ENCODE measurements at places on chromosomes 7 and 10.

- no peak for DNase-seq
These were observed 10.5 kb upstream of the TTYH3 start for GRCh38 chr7:2621061-2621828.

DNA sequence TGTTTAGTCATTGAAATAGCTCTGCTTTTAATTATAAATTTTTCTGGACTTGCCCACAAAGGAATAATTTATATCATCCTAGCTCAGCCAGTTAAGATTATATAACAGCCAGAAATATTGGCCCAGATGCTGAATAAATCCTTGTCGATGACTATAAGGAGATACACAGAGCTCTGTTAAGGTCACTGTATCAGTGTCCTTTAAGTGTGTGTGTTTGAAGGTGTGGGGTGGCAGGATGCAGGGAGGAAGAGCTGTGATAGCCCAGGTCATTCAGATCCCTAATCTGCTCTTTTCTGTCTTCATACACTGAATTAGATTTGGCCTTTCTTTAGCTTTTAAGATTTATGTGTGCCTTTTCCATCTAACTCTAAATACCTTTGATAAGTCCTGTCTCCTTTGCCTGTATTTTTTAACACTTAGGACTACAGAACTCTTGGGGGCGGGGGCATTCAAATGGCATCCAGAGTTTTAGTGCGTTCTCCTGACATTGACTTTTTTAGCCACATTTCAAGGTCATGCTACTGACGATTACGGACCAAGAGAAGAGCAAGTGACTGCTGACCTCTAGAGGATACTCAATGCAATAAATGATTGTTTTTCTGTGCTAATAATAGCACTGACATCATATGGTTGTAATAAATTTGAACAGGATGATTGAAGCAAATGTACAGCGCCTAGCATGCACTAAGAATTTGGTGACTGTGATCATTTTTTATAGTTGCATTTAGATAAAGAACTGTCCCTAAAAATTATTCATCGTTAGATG, 172.3 kb downstream of the CACNB2 start:
- DNase-seq = no peak

DNA sequence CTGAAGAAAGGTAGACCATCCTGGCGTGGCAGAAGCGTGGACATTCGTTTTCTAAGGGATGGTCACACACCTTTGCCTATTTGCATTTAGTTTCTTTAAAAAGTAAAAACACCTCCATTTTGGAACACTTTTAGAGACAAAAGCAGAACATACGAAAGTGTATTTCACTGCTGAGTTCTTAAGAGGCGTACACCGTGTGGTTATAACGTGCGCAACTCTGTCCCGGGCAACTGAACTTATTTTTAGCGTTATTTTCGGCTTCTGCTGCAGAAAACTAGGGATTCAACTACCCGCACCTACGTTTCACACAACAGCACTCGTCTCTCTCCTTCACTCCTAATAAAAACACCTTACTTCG, 557 bp upstream of the LSM8 start:
- DNase-seq = no peak

GRCh38 chr7:45203936-45204445, 46.4 kb downstream of the RAMP3 start:
- DNase-seq = no peak

DNA sequence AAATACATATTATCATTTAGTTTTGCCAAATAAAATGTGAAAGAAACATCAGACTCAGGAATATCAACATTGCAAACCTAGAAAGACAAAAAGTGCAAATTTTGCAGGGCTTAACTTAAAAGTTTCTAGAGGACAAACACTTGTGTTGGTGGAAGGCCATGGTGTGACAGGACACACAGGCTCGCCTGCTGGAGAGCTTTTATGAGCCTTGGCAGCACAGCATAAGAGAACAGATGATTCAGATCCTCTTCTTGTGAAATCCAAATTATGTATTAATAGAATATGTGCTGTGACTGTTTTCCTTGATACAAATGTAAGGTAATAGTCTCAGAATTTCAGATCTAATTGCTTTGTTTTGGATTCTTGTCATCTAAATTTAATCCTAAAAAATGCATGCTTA, 72.9 kb upstream of the ABCB5 start:
- no peak for DNase-seq

- no peak for DNase-seq
These were observed 131.3 kb upstream of the NPVF start for GRCh38 chr7:25359471-25360059.

DNA sequence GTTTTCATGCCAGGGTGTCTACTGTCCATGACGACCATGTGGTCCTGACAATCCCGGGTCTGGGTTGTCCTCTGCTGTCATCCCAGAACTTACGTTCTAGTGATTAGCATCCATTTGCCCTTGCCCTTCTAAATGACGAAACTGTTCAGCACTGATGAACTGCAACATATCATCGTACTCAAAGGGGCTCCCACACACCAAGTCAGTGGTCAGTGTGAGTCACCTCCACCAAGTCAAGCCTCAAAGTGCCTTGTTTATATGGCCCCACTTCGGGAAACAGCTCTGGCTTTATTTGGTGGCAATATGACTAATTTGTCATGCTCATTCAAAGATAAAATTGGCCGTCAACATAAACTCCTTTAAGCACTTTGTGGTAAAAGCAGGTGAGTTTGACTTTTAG, 110.7 kb downstream of the FRMD4A start:
- no peak for DNase-seq

DNA sequence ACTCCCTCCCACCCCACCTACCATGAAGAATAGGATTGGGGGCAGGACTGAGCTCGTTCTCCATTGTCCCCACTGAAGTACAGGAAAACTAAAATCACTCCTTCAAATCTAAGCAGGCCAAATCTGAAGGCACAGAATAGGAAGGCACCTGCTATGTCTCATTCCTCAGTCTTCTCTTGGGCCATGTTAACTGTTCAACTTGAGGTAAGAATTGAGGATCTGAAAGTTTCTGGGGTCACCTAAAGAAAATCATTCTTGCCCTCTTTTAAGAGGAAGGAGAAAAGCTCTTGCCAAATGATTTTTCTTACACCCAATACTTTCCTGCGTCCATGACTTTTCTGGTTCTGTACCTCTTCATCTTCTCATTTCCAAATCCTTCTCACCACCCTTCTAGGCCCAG, 4.9 kb downstream of the CPN1 start:
- no peak for DNase-seq

DNA sequence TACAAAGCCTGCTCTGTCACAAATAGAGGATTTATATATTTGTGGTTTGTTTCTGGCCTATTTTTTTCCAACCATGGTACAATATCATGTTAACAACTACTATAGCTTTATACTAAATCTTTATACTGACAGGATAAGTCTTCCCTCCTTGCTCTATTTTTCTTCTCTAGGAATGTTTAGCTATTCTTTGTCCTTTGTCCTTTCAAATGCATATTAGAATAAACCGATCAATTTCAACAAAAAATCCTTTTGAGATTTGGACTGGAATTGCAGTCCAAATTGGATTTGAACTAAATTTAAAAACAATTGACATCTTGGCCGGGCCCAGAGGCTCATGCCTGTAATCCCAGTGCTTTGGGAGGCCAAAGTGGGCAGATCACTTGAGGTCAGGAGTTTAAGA, 39.2 kb upstream of the CTTNBP2 start:
- DNase-seq = no peak

DNA sequence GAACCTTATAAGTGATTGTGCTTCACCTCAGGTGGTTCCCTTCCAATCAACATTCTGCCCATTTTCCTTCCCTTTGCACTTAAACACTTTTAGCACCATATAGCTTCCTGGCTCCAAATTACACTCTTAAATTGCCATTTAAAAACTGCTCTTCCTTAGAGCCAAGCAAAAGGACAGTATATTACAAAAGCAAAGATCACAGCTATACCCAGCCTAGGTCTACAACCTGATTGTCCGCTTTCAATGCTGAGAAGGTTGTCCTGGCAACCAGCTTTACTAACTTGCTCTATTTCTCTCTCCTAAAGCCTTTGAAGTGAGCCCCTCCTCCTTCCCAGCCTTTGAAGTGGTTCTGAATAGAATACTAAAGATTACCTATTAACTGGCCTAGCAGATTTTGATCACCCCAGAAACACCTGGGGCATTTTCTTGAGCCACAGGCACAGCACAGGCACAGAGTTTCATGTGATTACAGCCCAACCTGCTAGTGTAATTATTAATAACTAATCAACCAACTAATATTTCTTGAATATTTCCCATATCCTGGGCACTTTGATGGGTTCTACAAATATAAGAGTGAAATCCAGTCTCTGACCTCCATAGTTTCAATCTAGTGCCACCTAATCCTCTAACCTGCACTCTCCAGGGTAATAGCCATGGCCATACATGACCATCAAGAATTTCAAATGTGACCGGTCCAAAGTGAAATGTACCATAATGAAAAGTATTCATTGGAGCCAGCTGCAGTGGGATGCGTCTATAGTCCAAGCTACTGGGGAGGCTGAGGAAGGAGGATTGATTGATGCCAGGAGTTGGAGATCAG, 63.6 kb upstream of the TRIM24 start:
- DNase-seq = no peak

- no peak for DNase-seq
These were observed at the start of gene FFAR4 for GRCh38 chr10:93566435-93567276. Gene FFAR4 (plus strand): TSS chr10:93566665. CDS start chr10:93566721, 56 bp downstream.

- no peak for DNase-seq
These were observed 10.2 kb downstream of the PRSS1 start for GRCh38 chr7:142759433-142759832.

- no peak for DNase-seq
These were observed 95.6 kb upstream of the ASAH2 start for GRCh38 chr10:50346942-50347341.

- peak; percentile 58 for DNase-seq
These were observed 68.6 kb downstream of the LHPP start for GRCh38 chr10:124530215-124530665.

- DNase-seq = no peak
These were observed 119.7 kb downstream of the JMJD1C start for GRCh38 chr10:63346015-63346441.

GRCh38 chr7:108376206-108376605, 80.0 kb downstream of the NRCAM start:
- DNase-seq = no peak

- DNase-seq = no peak
These were observed 476.1 kb downstream of the SH2D4B start for GRCh38 chr10:81013771-81014170.

DNA sequence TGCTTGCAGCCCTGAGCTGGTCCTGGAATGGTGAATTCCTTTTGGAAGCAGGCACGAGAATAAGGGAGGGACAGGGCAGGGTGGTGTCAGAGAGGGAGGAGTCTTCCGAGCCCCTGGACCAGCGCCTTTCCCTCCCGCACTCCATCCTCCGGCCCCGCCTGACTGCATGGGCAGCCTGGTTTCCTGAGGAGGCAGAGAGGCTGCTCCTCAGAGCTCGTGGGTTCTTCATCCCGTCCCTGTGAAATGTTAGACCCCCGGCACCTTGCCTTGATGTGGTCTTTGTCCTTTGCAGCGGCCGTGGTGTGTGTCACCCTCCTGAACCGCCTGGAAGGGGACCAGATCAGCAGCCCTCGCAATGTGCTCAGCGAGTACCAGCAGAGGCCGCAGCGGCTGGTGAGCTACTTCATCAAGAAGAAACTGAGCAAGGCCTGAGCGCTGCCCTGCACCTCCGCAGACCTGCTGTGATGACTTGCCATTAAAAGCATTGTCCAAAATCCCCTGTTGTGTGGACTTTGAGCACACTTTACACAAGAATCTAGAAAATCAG, 18.9 kb downstream of the UPP1 start:
- DNase-seq = no peak

- no peak for DNase-seq
These were observed 70.9 kb downstream of the SYPL1 start for GRCh38 chr7:106041140-106041717.

GRCh38 chr7:94314413-94315410, 80.0 kb upstream of the COL1A2 start:
- no peak for DNase-seq

- DNase-seq = no peak
These were observed 89.3 kb upstream of the ARID5B start for GRCh38 chr10:61812052-61812721.

DNA sequence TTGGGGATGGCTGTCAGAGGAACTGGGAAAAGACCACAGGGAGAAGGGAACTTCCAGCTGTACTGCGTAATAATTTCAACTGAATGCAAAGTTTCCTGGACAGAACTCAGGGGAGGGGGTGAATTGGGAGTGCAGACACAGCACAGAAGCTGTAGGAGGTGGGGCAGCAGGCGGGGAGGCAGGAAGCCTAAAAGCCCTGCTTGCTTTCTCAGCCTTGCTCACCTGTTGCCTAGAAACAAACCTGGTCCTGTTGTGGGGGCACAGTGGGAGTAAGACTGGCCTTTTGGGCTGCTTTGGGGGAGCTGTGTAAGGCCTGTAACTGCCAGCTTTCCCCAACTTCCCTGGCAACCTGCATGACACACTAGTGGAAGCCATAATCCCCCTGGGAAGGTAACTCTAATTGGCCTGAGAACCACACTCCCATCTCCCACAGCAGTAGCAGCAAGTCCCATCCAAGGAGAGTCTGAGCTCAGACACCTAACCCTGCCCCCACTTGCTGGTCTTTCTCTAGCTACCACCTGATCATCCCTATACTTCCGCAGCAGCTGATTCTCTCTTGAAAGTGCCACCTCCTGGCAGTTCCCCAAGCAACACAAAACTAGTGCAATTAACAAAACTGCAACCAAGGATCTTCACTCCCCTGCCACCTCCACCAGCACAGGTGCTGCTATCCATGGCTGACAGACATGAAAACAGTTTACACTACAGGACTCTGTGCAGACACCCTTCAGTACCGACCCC, 1239.3 kb downstream of the SORCS1 start:
- no peak for DNase-seq

DNA sequence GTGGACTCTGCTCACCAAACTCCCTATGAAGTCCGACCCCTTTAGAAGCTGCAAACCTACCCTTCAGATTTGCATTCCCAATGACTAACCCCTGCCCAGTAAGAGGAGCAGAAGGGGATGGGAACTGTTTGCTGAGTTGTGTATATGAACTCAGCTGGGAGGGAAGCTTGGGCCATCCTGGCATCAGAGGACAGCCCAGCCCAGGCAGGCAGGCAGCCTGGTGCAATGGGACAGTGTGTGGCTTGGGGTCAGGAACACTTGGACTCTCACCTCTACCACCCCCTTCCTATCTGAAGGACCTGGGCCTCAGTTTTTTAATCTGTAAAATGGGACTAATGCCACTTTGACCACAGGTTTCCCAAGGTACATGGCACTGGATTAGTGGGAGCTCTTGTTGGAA, 147.4 kb upstream of the GPR26 start:
- no peak for DNase-seq

DNA sequence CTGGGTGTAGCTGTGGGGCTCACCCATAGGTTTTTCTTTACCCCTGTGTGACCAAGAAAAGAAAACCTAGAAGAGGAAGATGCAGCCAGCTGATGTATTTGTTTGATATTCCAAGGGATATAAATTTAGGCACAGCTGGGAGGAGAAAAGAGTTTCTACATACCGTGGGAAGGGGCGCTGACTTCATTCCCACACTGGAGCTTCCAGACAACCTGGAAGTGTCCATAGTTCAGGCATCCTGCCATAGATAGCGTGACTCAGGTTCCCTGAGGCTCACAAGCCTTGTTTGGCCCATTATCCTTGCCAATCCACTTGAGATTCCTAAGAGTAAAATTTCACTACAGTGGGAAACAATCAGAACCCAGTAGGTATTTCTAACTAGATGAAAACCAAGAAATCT, 371.7 kb upstream of the NRP1 start:
- DNase-seq = no peak

- DNase-seq = no peak
These were observed 124.0 kb upstream of the PTPN20 start for GRCh38 chr10:46787321-46787615.
